ENCODE measurements at places on chromosomes 3 and 15. TPM values are rescaled to one million over a fixed set of nuclear protein-coding genes. Genes with fewer than 3 reads are reported as not detected.

Gene DAZL
- total RNA-seq, result not detected

Gene GRIP2
- total RNA-seq, result not detected

Gene UBA3
- 114 TPM for total RNA-seq

Gene SEMA6D
- total RNA-seq, result not detected

Gene RHOV
- 0.09 TPM for total RNA-seq

Gene SKOR1
- total RNA-seq, result 0.18 TPM

Gene DPP8
- total RNA-seq, result 42.0 TPM

Gene TLR9
- not detected for total RNA-seq

Gene RTP3
- total RNA-seq, result not detected

Gene CLDN16
- not detected for total RNA-seq

Gene TIGIT
- 3.7 TPM for total RNA-seq

Gene CD80
- 9.6 TPM for total RNA-seq

Gene LNP1
- total RNA-seq, result 1.8 TPM
